ENCODE measurements at places on chromosomes 5 and 9.

GRCh38 chr9:7298123-7298522 lies 501.5 kb downstream of the DMAC1 start:
- no peak for DNase-seq

GRCh38 chr9:100204796-100205195 lies 105.8 kb downstream of the INVS start:
- DNase-seq, result no peak

DNA sequence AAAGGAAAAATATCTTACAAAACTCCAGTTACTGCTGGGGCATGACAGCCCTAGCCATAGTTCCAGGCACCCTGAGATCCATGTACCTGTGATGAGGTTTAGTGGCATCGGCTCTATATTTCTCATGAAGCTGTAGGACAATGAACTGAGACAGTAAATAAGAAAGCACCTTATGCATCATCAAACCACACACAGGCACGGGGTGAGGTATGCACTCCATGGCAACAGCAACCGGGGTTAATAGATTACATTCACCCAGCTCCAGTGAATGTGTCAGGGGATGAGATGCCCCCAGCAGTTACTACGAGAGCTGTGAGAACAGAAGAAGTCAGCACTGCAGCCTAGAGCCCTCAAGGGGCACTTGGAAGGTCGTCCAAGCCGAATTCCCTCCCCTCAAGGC lies 162.0 kb upstream of the S1PR3 start:
- no peak for DNase-seq

GRCh38 chr5:144547098-144547499 lies 376.4 kb downstream of the KCTD16 start:
- DNase-seq, result no peak

DNA sequence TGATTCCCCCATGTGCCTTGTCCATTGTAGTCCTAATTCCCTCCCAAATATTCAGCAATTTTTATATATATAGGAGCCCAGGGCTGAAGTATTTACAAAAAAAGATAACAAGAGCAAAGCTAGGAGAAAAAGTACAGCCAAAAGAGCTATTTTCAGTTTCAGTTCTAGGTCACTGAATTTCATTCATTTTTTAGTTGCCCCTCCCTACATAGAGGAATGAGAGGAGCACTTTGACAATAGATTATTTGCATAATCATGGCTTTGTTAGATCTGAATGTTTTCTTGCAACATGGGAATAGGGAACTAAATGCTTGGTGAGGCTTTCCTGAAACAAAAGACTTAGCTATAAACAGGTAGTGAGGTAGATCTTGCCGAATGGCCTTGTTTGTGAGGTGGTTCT lies 15.3 kb upstream of the F2RL2 start:
- DNase-seq, result no peak

- DNase-seq, result no peak
Measured at GRCh38 chr9:92592946-92593861, 57.4 kb upstream of the ECM2 start.

DNA sequence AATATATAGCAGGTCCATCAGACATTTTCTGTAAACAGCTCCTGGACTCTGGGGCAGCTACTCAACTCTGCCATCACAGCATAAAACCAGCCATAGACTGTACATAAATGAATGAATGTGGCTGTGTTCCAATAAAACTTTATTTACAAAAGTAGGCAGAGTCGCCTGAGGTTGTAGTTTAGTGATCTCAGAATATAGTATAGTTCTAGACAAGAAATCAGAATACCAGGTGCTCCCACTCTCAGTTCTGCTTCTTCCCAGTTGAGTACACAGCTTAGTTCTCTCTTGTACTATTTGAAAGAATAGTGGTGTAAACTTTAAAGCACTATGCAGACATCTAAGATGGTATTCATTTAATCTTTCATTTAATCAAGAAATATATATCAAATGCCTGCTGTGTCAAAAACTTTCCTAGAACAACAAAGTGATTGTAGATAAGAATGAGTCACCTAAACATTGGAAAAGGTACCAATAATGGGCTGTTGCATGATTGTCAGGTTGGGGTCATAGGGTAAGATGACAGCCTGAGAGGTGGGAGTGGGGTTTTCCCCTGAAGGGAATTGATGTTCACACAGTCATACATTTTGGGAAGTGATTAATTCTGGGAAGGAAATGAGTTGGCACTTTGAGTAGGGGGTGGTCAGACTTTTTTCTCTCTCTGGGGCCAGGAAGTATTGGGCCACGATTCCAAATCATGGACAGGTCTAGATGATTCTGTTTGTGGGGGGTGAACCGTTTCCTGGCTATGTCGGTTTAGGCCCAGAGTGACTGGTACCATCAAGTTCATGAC lies 37.0 kb downstream of the TNFSF8 start:
- DNase-seq, result no peak

- DNase-seq, result no peak
Measured at GRCh38 chr5:79544131-79544530, 30.2 kb upstream of the HOMER1 start.

DNA sequence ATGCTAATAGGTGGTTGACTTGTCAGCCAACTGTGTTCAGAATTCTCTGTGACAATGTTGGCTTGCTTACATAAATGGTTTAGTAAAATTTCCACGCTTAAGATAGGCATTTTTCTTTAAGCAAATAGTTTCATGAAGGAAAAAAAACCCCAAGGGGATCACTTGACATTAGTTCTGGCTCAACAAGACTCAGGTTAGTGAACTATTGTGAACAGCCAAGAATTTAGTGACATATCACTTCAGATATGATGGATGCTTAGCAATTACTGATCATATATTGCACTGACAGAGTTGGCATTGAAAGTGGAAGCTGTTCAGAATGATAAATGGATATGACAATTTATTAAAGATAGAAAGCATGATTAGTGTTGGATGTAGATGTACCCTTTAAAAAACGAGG lies 218.5 kb downstream of the TMEM232 start:
- DNase-seq, result no peak

DNA sequence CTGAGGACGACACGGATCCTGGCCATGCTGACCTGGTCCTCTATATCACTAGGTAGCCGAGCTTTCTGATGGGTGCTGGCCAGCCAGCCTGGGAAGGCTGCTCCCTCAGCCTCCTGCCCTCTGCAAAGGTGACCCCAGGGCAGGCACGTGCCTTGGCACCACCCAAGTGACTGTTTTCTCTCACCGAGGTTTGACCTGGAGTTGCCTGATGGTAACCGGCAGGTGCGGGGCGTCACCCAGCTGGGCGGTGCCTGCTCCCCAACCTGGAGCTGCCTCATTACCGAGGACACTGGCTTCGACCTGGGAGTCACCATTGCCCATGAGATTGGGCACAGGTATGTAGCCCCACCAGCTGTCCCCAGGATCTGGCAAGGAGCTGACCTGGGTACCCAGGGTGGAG lies 3.8 kb downstream of the ADAMTS13 start:
- no peak for DNase-seq

DNA sequence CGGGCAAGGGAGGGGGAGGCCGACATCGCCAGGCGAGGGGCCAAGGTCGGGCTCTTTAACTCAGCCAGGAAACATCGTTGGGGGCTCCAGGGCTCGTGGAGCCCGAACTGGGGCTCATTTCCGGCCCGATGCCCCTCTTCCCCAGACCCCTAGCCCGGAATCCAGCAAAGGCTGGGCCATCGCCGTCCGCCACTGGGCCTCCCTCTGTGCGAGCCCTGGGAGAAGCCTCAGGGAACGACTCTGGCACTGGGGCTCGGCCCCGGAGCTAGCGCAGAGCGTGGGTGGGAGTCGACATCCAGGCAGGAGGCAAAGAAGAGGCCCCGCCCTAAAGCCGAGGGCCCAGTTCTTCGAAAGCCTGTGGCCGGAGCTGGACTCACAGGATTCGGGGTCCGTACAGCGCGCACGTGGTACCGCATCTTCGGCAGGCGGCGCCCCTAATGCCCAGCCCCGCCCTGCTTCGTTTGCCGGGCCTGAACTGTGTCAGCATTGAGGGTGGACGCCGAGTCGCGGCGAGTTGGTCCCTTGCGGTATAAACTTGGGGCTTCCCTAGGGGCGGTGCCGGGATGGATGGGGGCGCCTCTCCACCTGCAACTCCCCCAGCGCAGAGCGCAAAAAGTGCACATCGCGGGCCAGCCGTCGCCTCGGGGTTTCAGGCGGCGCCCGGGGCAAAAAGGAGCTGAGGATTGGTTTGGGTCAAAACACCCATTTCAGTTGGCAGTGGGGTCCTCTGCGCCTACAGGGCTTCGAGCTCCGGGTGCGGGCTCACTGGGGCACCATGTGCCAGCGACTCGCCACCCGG lies 3.6 kb upstream of the PAX5 start:
- no peak for DNase-seq

DNA sequence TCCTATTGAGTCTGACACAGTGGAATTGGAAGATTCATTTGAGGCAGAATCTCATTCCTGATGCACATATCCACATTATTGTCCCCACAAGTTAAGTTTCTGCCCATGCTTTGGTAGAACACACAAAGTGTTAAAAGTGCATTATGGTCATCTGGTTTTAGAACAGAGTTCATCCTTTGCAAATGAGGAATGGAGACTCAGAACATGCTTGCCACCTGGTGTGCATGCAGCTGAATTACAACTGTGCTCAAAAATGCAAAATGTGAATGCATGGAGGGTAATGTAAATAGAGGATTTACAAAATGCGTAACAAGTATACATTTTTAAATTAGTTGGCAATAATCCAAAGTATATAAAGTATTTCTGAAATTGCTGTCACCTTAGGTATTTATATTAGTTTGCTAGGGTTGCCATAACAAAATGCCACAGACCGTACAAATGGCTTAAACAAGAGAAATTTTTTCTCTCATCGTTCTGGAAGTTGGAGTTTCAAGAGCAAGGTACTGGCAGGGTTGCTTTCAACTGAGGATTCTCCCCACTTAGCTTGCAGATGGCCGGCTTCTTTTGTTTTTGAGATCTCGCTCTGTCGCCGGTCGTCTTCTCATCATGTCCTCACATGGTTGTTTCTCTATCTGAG lies 671.1 kb downstream of the TAF11L14 start:
- no peak for DNase-seq

DNA sequence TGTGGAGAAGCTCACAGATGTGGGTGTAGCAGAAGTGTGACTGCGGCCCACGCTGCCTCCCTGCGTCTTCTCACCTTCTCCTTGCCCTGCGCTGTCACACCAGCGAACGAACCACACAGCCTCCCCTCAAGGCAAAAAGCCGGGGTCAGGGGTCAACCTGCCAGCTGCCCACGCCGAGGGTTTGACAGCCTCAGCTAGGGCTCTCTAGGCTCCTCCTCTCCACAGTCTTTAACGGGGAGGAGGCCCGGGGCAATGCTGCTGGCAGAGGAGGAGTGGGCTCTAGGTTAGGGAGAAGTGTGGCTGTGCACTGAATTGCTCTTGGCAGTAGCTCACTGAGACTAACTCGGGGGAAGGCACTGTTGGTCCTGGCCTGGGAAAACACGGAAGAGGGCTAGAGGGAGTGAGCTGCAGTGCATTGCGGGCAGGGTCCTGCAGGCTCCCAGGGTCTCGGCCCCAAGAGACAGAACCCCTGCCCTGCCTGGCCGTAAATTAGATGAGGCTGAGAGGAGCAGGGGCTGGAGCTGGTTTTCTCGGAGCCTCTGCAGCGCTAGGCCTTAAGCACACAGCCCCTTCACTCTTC lies 4.2 kb upstream of the TRIM52 start:
- DNase-seq, result no peak

GRCh38 chr9:70110194-70111041 lies 66.8 kb downstream of the MAMDC2 start:
- no peak for DNase-seq

DNA sequence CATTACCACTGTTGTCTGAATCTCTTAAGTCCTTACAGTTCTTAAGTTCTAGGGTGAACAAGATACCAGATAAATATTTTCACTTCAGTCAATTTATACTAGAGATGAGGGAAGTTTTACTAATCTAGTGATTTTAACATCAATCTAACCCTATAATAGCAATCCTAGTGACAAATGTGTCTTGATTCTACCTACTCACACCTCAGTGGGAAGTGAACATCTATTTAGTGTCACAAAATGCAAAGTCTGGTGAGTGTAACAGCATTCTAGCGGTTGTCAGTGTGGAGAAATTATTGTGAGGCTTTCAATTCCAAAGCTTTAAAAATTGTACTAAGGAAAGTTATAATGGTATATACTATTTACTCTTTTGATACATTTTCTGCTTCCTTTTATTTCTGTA lies 225.8 kb upstream of the CYLC2 start:
- no peak for DNase-seq

DNA sequence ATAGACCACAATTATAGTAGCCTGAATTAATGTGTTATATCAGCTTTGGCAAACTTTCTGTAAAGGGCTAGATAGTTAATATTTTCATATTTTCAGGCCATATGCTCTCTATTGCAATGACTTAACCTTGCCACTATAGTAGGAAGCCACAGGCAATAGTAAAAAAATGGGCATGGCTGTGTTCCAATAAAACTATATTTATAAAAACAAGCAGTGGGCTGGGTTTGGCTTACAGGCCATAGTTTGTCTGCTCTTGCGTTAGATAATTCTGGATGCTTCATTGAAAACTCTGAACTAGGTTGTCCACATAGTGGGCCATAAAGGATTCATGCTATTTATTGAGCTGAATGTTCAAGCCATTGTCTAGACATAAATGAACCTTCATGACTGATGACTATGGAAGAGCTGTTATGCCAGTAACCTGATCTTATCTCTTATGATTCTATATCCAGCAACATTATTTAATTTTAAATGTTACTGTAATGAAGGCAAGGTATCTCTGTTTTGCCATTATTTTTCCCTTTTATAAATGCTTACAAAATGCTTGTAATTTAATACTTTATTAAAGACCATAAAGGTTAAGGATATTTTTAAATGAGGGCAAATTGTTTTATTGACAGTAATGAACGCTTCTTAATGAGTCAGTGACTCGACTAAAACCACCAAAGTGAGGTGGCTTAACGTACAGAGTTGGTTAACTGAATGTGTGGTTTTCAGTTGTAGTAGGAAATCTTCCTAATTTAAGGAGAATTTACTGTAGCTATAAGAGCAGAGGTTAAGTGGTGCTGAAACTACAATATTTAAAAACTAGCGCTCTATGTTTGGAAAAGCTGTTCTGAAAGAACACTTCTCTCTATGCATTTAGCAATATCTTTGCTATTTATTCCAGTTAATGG lies 560.6 kb downstream of the PRR16 start:
- no peak for DNase-seq

DNA sequence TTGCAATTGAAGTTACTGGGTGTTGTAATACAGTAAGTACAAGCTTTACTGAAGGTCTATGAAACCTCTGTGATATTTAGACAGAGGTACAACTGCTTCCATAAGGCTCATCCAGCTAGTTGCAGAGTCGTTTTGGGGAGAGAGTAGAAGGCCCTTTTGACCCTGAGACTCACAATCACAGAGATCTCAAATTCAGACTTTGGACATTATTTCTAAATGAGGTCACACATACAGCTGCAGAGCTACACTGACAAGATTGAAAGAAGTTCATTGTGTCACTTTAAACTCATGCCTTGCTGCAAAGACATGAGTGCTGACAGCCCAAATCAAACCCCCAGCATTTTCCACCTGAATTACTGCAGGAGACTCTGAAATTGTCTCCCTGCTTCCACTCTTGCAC lies 205.9 kb upstream of the TMEM161B start:
- no peak for DNase-seq

GRCh38 chr5:143016777-143017516 lies 246.8 kb downstream of the ARHGAP26 start:
- no peak for DNase-seq

- DNase-seq, result no peak
Measured at GRCh38 chr5:88656221-88656950, 226.6 kb downstream of the MEF2C start.

Measured in non-pigmented ciliary epithelial cell (primary cell).